ENCODE measurements at places on chromosomes 12 and 14.

DNA sequence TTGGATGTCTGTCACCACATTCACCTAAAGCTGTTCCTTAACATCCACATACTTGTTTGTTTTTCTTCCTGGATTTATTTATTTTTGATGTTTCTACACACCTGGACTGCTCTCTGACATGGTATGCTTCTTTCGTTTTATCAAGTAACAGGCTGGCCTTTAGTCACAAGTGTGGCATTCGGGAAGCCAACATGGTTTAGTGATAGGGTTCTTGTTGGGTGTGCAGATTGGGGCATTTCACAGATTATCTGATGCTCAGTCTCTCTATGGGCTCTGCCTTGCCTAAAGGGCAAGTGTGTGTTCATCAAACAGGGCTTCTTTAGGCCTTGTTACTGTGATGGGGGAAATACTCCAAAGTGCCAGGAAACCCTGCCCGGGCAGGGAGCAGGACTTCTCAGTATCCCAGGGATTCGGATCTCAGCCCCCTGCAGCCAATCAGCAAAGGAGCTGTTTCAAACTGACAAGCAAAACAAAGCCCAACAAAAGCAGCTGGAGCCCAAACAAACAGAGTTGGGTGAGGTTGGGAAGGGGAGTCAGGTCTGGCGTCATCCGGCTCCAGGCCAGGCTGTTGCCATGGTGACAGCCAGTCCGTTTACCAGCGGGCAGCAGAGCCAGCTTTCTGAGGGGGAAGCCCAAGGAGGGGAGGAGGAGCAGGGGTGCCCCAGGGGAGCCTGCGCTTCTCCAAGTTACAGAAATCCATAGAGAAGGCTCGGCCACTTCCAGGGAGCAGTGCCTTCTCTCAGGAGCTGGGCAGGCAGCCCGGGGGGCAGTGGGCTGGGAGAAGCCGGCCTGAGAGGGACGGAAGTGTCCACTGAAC is 31.9 kb downstream of the FOS start:
- no peak for DNase-seq

GRCh38 chr12:125222876-125223275 is 157.6 kb downstream of the AACS start:
- no peak for DNase-seq

GRCh38 chr14:72463291-72463866 is 430.5 kb downstream of the DPF3 start:
- DNase-seq = no peak

DNA sequence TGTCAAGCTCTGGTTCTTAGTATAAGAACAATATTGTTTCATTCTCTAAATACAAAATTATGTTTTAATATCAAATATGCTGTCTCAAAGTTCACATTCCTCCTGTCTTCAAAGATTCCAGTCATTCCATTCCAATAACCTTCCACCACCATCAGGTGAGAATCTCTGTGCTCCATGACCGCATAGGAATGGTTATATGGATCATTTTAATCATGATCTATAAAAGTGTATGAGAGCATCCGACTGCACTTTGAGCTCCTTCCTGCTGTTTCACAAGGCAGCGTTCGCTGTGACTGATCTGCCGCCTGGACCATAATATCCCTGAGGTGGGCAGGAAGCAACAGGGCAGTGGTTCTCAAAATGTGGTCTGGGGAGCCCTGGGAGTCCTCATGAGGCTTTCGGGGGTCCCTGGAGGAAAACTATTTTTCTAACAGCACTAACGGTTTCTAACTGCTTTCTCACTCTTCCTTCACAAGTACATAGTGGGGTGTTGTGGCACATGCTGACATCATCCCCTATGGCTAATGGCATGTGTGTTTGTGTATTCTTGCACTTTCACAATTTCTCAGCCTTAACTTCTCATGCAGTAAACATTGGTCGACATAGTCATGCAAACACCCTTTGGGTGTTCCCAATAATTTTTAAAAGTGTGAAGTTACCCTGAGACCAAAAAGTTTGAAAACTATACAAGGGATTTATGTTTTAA is 137.4 kb downstream of the ANO2 start:
- DNase-seq = no peak

GRCh38 chr14:104019806-104020205 is 65.7 kb upstream of the ASPG start:
- DNase-seq = no peak

GRCh38 chr14:64654246-64654900 is 49.9 kb upstream of the PLEKHG3 start:
- peak; percentile 70 for DNase-seq

GRCh38 chr14:99724196-99724891 is 40.2 kb downstream of the CYP46A1 start:
- DNase-seq = no peak

DNA sequence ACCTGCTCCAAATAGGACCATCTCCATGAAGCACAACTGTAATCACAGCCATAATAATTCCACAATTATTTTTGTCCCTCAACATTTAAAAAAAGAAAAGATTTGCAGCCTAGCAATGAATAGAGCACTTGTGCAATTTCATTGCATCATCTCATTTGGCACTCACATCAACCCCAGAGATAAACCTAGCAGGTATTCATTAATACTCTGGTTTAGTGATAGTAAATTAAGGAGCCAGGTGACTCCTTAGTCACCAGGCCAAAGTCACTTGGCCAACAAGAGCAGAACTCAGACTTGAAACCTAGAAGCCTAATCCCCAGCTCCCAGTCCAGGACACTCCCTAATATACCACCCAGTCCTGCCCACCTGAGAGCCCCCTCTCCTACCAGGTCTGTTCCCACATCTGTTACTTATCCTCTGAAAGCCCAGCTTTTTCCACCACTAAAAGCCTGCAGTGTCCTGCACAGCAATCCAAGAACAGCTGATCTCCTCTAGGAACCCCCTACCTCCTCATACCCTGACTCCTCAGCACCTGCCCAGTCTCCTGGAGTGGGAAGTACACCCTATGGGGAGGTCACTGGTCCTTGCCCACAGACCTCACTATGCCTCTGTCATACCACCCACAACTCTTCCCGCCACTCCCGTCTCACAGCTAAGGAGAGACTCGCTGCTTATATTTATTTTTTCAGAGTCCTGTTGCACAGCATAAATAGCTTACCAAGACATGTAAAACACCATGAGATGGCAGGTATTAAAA is 22.1 kb downstream of the OR10P1 start:
- no peak for DNase-seq

DNA sequence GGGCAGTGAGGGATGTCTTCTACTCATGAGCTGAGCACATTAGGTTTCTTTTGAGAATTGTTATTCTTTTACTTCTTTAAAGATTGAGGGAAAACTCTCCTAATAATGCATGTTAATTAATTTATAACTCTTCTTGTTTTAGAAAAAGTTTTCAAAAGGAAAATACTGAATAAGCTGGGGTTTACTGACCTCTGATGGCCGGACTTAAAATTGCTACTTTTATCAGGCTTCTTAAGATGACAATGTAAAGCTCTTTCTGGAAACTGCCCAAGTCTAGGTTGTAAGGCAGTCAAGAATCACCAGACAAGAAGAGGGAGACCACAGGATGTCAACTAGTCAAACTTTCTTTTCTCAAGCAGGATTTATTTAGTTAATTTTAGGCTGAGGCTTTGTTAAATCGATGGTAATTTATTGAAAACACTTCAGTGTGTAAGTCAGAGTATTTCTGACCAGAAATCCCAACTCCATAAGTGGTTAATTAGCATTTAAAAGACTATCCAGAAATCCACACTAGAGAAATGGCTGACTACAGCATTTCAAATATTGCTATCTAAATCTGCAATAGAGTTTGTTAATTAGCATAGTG is 82.1 kb downstream of the AVPR1A start:
- DNase-seq = no peak

- no peak for DNase-seq
These were observed 12.0 kb downstream of the KRT5 start for GRCh38 chr12:52508211-52508610.

DNA sequence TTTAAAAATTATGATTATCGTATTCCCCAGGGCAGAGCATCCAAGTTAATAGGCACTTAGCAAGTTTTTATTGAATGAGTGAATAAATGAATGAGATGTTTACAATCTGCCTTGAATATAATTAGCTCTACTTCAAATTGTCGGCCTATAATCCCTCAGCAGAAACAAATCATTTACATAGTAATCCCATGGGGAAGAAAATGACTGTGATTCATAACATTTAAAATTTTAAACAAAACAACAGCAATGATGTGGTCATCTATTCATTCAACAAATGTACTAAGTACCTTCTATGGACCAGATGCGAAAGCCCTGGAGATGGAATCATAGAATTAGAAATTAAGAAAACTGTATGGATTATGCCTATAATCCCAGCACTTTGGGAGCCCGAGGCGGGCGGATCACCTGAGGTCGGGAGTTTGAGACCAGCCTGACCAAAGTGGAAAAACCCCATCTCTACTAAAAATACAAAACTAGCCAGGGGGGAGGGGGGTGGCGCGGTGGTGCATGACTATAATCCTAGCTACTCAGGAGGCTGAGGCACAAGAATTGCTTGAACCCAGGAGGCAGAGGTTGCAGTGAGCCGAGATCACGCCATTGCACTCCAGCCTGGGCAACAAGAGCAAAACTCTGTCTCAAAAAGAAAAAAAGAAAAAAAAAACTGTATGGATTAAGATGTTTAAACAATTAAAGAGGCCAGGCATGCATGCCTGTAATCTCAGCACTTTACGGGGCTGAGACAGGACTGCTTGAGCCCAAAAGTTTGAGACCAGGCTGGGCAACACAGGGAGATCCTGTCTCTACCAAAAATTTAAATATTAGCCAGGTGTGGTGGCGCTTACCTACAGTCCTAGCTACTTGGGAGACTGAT is 17.7 kb upstream of the MDM2 start:
- DNase-seq = no peak

DNA sequence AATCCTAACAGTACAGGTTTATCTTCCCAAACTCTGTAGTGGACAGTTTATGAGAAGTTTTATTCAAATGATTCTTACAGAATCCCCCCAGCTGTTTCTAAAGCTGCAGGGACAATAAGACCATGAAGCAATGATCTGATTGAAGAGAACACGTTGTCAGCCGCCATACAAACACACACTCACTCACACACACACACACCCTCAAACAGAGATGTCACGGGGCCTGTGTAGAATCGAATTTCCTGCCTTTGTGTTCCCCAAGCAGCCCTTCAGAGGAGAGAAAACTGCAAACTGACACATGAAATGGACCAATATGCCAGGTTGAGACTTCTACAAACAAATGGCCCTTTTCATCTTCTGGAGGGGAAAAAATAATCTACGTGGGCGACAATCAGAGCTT is 80.5 kb upstream of the TBX3 start:
- no peak for DNase-seq

DNA sequence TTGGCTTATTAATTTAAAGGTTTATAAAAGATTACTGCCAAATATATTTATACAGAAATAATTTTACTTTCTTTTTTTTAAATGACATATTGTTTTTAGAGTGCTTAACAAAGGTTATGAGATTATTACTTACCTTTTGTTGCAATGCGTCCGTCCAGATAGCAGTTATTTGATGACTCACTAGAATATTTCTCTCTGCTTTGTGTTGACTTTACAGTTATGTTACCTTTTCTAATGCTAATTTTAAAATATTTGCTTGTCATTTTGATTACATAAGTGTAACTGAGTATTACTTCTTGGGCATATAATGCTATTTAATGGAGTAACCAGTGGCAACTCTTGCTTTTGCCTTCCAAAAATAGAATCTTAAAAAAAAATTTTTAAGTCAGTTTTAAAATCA is 6.3 kb upstream of the PZP start:
- DNase-seq = no peak

- no peak for DNase-seq
These were observed 8.9 kb downstream of the GTF2A1 start for GRCh38 chr14:81211844-81212243.

DNA sequence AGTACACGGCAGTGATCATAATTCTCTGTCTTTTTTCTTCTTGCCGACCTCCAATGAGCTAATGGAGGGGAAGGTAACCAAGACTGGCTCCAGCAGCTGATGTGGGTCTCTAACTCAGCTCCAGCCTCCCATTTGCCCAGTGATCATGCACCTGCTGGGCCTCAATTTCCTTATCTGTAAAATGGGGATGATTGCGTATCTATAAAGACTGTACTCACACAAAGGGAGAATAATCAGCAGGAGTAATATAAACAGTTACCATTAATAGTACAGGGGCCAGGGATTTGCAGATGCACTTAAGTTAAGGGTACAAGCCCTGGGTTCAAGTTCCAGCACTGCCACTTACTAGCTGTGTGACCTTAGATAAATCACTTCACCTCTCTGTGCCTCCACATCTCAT is 204.9 kb upstream of the LHX5 start:
- no peak for DNase-seq

DNA sequence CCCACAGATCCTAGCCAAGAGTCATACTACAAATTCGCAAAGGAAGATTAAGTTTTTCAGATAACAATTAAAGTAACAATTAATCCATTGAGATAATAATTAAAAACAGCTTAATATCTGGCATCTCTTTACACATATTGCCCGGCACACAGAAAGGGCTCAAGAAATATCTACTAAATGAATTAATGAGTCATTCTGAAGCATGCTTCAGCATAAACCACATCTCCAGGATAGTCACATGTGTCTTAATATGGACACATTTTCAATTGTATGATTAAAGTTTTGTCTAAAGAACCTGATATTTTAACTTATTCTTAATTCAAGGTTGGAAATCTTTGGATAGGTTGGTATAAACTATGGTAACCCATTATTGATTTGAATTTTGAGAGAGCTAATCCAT is 9.6 kb downstream of the ITPR2 start:
- DNase-seq = no peak

GRCh38 chr14:31038521-31039166 is 12.5 kb upstream of the STRN3 start:
- DNase-seq = no peak

DNA sequence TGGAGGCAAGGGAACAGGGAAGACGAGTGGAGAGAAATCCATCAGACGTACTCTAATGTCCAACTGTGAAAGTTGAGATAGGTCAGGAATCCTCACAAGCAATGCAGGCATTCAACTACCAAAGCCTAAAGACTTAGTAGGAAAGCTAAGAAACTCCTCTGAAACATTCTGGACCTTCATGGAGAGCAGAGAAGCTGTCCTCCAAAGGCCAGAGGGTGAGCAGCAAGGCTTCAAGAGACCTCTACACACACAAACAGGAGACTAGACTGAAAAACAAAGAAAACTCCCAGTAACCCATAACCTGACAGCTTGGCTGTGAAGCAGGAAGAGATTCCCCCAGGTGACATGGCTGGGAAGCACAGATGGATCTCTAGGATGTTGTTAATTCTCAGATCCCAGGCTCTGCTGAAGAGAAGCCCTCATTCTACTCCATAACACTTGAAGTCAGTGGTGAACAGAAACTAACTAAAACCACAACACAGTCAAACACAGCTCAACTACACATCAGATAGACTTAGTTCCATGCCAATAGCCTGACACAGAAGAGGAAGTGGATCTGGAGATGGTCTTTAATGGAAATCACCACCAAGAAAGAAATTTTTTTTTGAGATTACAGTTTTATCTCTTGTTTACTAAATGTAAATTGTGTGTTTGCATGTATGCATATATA is 23.2 kb upstream of the LYZ start:
- DNase-seq = peak; percentile 63

GRCh38 chr12:130286041-130286440 is 51.6 kb upstream of the PIWIL1 start:
- no peak for DNase-seq

- DNase-seq = no peak
These were observed 737.6 kb downstream of the SLC16A7 start for GRCh38 chr12:60333461-60333860.
